ENCODE measurements at places on chromosomes 13 and 19.

DNA sequence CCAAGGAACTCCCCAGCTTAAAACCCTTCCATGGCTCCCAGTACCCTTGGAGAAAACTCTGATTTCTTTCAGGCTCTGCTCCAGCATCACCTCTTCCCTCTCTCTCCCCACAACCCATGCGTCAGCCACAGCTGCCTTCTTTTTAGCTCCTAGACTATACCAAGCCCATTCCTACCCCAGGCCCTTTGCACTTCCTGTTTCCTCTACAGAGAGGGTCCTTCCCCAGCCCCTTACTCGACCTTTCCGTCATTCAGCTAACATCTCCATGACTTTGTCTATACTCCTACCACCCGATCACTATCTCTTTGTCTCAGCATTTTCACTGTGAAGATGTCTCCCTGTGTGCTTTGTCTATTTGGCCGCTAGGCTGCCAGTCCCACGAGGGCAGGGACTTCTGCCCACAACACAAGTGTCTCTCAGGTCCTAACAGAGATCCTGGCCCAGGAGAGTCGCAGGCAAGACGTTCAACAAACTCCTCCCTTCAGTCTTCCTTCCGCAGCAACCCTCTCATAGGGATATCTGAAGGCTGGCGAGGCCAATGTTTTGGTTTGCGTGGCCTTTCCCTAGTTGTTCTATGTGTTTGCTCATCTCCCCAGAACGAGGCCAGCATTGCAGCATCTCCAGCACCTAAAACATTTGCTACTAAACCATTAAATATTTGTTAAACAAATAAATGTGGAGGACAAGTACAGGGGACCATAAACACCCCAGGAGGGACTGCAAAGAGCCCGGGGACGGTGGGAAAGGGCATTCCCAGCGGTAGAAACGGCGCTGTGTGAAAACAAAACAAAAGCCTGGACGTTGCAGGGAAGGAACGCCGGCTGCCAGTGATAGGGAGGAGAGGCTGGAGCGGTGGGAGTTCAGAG lies 816 bp downstream of the CCNP start:
- no peak for DNase-seq

DNA sequence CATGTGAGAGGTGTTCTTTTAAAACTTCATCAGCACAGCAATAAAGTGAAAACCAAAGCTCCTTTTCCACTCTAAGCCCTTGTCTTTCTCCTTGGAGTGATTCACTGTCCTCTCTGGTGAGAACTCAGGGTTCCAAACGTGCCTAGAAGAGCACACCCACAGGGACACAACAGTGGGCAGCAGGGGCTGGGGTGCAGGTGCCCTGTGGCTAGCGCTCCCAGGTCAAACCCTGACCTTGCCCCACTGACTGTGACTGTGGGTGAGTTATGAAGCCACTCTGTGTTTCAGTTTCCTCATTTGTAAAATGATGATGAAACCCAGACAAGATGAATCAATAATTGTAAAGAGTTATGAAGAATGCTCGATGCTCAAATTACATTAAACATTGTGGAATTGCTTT lies 37.6 kb upstream of the IGFL1 start:
- DNase-seq, result no peak

DNA sequence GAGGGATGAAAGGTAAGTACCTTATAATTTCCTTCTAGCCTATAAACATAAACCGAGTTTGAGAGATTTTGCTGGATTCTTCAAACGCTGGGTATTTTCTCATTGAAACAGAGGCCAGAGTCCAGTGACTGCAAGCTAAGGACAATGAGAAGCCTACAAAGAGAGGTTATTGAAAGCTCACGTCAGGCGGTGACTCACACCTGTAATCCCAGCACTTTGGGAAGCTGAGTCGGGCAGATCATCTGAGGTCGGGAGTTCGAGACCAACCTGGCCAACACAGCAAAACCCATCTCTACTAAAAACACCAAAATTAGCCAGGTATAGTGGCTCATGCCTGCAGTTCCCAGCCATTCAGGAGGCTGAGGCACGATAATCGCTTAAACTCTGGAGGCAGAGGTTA lies 15.0 kb upstream of the ZNF69 start:
- DNase-seq, result no peak

GRCh38 chr13:91066745-91067144 lies 280.7 kb upstream of the MIR17HG start:
- DNase-seq, result no peak

GRCh38 chr13:55440465-55441085 lies 1700.1 kb upstream of the PRR20A start:
- no peak for DNase-seq

GRCh38 chr13:24172071-24172470 lies 11.6 kb downstream of the SPATA13 start:
- DNase-seq, result no peak

- DNase-seq, result no peak
Measured at GRCh38 chr19:18306888-18307260, 16.0 kb downstream of the LSM4 start.

GRCh38 chr13:65188721-65189120 lies 2041.4 kb downstream of the PCDH9 start:
- DNase-seq, result no peak

DNA sequence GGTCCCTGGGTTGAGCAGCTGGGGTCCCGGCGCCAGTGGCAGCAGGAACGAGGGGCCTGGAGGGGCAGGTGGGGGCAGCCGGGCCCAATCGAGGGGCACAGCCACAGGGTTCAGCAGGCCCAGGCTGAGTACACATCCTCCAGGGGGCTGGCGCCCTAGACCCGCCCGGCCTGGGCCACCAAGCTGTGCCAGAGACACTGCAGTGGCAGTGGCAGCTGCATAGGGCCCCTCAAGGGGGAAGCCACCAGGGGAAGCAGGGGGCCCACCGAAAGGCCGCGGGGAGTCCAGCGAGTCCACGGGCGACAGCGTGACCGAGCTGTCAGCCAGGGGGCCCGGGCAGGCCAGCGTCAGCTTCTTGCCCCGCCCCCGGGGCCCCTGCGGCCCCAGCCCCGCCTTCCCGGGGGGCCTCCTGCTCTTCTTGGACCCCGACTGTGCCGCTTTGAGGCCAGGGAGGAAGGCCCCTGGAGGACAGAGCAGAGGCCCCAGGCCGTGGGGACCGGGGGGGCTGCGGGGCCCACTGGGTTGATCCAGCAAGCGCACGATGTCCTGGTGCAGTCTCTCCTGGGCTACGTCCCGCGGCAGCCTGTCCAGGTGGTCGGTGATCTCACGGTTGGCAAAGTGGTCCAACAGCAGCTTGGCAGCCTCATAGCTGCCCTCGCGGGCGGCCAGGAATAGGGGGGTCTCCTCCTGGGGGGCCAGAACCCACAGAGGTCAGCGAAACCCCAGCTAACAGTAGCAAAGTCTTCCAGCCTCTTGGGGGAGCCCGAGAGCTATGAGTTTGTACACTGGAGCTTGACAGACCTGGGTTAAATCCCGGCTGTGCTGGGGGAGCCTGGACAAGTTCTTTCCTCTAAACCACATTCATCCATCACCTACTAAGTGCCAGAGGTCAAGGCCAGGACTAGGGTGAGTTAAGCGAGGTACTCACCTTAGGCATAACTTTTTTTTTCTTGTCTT lies 39.5 kb downstream of the NOTCH3 start:
- no peak for DNase-seq

DNA sequence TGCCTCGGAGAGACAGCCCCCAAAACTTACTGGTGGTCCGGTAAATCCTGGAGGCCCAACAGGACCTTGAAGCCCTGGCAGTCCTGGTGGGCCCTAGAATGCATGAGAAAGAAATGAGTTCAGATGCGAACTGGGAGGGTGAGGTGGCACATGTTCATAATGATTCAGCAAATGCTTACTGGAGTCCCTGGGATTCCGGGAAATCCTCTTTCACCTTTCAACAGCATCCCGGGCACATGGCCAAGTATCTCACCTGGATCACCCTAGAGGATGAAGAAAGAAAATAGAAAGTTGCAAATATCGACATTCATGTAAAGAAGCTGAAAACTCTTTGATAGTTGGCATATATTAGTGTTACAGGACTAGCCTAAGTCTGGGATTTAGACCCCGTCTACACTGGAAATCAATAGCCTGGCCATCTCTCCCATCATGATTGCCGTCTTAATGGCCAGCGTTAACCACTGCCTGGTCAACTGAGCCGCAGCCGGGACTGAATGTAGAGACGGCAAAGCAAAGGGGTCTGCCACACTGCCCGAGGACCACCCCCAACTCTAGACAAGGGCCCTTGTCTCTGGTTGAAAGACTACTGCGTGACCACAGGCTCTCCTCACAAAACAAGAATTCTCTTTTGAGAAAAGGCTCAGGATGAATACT lies 96.9 kb downstream of the COL4A1 start:
- no peak for DNase-seq

DNA sequence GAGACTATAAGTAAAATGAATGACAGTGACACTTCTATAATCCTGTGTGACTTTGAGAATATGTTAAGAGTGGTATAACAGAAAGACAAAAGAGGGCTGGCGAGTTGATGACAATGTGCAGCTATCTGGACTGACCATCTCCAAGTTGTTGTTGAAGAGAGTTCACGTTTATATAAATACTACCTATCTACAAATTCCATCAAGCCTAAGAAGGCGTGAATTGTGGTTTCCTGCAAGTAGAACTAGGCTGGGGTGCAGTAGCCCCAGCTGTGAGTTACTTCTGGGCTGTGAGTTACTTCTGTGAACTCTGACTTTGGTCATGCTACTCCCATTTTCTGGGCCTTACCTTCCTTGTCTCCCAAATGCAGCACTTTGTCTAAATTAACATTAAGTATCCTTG lies 561.0 kb downstream of the TBC1D4 start:
- no peak for DNase-seq

GRCh38 chr13:112150352-112150751 lies 83.4 kb downstream of the SOX1 start:
- no peak for DNase-seq

DNA sequence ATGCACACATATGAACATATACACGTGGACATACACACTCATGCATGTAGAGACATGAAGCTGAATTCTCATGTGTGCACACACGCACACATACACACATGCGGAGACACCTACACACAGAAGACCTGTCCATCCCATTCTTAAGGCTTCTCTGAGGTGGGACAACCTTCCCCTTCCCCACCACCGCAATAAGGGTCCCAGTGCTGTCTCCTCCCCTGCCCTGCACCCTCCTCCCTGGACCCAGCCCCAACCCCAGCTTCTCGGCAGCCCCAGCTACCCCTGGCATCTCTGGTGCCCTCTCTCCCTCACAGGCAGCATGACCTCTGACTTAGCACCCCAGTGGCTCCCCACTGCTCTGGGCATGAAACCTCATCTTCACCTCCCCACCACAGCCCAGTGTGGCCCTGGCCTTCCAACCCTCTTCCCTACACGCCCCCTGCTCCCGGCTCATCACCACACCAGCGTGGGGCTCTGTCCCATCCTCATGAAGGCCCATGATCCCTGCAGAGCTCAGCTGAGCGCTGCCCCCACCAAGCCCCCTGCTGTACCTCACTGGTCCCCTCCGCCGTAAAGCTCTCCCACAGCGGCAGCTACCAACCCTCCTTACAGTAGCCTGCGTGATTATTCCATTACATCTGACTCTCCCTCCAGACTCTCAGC lies 204.1 kb upstream of the ZNF536 start:
- DNase-seq, result no peak

GRCh38 chr13:54706336-54706735 lies 1677.7 kb downstream of the OLFM4 start:
- no peak for DNase-seq

GRCh38 chr19:33175156-33175782 lies 18.9 kb upstream of the LRP3 start:
- DNase-seq, result no peak

DNA sequence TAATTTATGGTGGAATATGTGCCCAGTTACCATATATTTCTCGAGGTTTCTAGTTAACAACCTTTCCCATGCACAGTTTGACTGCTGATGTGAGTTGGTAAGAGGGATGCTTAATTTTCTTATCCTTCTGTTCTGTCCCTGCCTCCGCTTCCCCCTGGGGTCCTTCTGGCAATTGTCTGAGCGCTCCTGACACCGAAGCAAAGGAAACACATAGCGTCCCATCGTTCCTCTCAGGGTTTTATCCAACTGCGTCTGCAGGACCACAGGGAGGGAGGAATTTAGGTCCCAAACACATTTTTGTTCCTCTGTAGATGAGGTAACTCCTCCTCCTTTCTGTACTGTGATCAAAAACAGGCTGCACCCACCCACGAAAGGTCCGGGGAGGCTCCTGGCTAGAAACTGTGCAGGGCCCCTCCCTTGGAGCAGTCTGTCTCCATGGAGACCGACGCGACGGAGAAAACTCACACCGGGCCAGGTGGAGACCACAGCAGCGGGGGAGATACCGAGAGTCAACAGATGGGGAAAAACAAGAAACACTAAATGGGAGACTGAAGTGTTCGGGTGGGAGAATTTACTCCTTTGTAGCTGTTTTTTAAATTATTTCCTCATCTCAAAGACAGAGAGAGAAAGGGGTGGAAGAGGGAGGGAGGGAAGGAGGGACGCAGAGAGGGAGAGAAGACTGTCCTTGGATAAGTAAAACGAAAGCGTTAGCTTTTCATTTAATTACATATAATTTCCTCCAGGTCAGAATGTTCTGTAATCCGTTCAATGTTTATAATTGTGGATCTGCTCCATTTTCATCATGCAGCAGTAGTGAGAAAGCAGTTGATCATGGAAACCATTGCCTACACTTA lies 191.8 kb upstream of the NBEA start:
- no peak for DNase-seq

DNA sequence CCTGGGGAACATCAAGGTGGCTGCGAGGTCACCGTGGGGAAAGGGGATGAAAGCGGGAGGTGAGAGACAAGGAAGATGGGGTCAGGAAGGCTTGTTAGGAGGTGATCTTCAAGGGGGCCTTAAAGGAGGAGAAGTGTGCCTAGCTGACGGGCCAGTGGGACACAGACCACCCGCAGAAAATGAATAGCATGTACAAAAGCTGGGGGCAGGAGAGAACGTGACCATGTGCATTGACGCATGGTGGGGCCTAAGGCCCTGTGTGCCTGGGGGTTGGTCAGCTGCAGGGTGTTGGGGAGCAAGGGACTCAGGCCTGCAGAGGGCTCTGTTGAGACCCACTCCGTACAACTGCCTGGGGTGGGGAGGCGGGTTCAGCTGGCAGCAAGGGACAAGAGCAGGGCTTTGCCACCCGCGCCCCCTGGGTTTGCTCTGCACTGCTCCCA lies 5.9 kb downstream of the RAB8A start:
- DNase-seq, result no peak

GRCh38 chr19:49017666-49018351 lies 918 bp upstream of the LHB start:
- DNase-seq, result no peak
